Left ventricle myocardium superior (tissue), 1 donor: ENCODE measurements at places on chromosomes 3 and 15. TPM values are rescaled to one million over a fixed set of nuclear protein-coding genes. Genes with fewer than 3 reads are reported as not detected.

DNA sequence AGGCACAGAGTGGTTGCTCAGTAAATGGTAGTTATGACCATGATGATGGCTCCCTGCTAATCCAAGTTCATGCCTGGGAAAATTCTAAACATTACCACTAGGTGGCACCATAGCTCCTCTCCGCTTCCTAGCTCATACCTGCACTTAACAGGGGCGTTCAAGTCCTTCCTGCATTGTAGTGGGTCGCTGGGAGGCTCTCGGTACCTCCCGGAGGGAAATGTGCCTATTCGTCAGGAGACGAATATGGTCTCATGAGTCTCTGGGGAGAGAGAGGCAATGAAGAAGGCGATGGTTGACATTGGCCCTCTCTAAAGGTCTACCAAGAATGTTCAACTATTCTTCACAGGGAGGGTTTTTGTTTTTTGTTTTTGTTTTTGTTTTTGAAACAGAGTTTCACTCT is 10.9 kb downstream of the MESP1 start:
- no peak for DNase-seq

DNA sequence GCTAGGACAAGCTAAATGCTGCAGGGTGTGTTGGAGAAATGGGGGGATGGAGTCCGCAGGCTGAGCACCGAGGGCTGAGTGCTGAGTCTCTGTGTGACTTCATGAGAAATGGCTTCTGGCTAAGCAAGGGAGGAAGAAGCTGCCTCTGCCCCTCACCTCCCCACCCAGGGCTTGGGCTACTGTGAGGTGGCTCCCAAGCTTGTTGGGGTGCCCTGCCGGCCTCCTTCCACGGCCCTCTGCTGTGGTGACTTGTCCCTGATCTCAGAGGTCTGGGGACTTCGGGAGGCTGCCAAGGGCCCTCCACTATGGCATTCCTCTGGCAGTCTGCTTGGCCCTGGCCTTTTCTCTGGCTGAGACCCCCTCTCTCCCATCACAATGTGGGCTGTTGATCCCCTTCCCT is 30.1 kb upstream of the RAD18 start:
- no peak for DNase-seq

- peak; percentile 74 for DNase-seq
Measured at GRCh38 chr3:16512435-16513140, 911 bp downstream of the RFTN1 start.

- no peak for DNase-seq
Measured at GRCh38 chr3:5441401-5441800, 253.9 kb downstream of the EDEM1 start.

DNA sequence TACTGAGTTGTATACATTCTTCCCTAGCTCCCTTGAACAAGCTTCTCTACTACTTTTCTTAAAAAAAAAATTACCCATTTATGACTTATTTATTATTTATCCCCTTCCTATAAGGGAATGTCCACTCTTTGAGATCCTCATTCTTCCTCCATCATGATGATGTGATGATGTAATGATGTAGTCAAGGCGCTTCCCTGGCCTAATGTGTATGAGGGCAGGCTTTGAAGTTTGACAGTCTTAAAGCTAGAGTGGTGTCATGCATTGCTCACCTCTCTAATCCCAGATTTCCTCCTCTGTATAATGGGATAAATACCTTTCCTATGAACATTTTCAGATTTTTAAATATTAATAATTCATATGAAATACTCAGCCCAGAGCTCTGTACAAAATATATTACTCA is 486.0 kb upstream of the TPRG1 start:
- no peak for DNase-seq

GRCh38 chr3:135349254-135349948 is 554.3 kb downstream of the EPHB1 start:
- DNase-seq = no peak

DNA sequence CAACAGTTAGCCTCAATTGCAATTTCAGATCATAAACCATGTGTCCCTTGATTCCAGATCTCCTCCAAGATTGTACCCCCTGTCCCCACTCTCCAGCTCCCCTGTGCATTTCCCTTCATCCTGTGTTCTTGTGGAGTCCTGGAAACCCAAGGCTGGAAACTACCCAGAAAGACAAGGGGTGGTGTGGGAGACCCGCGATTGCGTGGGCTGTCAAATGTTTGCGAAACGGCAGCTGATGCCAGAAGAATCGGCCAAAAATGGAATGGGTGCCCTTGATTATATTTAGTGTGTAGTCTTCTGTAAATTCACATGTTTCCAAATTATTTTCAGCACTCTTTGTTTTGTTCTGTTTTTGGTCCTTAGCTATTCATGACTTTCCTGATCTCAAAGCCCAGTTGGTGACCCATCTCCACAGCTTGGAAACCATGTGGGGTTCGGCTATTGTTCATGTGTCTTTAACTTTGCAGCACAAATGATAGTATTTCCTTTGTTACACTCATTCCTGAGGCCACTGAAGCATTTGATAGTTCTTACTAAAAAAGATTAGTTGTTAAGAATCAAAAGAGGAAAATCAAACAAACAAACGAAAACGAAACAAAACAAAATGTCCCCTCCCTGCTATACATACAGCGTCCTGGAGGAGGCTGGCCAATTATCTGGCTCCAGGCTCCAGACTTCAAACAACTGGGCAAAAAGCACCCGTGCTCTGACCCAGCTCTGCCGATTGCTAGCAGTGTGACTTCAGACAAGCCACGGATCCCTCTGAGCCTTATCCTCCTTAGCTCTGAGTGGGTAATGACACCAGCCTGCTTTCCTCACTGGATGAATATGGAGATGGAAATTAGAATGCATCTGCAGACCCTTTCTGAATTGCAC is 120.9 kb downstream of the CACNA2D3 start:
- DNase-seq = no peak

DNA sequence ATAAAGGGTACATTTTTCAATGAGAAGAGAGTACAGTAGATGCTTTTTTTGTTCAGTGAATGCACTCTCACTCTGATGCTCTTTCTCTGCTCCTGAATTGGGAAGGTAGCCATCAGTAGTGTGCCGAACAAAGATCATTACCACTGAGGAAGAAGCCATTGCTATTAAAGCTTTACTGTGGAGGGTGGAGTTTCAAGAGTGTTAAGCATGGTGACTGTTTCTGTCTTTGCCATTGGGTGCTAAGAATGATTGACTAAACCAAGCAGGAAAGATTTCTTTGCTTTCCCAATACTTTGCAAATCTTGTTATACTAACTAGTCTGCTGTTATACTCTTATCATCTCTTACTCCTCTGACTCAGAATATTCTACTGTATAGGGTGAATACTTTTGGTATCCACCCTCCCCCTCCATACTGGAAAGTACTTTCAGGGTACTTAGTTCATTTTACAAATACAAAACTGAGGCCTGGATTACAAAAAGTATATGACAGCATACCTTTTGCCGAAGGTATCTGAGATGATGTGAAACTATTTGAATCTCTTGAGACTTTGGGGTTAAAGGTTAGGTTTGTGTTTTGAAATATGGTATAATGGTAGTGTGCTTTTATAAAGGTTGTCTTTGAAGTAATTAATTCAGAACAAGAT is 1.7 kb downstream of the RAB11A start:
- no peak for DNase-seq

DNA sequence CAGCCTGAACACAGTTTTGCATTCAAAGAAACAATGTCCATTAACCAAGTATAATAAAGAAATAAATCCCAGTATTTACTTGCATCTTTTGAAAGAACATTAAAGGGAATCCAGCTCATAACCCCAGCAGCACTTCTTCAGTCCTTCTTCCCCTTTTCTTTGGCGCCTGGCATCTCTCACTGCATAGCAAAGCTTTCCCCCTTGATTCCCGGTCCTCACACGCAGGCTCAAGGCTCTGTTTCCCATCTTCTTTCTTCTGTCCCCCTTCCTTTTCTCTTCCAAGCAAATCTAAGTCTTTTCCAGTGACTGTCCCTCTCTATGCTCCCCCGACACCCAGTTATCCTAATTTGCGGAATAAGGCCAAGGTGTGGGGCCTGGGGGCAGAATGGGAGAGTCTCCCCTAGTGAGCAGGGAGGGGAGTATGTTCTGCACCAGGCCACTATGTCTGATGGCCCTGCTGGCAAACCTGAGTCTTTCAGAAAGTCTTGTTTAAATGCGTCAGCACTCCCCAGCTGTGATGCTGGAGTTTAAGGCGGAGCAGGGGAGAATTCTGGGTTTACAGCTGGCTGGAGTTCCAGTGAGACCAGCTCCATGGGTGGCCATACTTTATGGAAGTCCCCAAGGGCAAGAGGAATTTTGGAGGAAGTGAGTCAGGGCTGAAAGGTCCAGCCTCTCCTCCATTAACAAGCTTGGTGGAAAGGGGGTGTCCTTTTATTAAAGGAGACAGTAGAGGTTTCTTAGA is 42.1 kb downstream of the GOLGA6A start:
- peak; percentile 51 for DNase-seq

DNA sequence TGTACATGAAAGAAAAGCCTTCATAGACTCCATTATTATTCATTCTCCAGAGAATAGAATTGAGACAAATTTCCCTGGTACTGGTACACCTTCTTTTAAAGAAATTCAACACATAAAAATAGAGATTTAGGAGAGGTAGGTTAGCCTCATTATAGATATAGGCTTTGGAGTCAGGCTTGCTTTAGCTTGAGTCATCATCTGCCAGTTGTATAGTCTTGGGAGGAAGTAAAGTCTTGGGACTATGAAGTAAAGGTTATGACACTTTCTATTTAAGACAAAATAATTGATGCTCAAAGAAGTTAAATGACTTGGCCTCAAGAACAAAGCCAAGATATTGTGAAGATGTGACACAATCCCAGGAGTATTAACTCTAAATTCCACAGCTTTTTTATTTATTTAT is 4.3 kb downstream of the HRG start:
- DNase-seq = no peak

DNA sequence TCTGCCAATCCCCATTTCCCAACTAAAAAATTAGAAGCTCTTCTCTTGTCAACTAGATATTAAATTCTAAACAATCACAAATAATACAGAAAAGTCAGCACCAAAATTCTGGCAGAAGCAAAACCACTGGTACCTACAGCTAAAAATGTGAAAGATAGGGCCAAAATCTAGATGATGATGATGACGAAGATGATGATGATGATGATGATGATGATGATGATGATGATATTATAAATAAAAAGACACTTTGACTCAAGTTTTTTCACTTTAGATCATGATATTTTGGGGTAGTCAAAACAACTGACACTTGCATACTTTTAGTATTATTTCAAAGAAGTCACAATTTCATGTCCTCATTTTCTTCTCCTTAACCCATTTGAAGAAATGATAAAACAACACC is 470.1 kb upstream of the NR2F2 start:
- no peak for DNase-seq

DNA sequence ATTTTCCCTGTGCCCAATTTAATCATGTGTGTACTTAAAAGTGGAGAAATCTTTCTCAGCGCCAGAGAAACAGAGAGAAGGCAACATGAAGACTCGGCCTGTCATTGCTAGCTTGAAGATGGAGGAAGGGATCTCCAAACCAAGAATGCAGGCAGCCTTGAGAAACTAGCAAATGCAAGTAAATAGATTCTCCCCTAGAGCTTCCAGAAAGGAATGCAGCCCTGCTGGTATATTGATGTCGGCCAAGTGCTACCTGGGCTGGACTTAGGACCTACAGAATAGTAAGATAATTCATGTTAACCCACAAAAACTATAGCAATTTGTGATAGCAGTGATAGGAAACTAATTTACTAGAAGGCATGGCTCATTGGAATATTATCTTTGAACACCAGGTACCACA is 150.9 kb upstream of the ABI3BP start:
- DNase-seq = no peak

DNA sequence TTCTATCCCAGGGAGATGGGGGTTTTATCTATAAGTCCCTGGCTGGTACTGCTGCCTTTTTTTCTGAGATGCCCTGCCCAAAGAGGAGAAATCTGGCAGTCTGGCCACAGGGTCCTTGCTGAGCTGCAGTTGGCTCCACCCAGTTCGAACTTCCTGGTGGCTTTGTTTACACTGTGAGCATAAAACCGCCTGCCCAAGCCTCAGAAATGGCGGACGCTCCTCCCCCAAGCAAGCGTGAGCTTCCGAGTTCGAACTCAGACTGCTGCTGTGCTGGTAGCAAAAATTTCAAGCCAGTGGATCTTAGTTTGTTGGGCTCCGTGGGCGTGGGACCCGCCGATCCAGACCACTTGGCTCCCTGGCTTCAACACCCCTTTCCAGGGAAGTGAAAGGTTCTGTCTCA is 126.8 kb upstream of the SUCLG2 start:
- DNase-seq = no peak

DNA sequence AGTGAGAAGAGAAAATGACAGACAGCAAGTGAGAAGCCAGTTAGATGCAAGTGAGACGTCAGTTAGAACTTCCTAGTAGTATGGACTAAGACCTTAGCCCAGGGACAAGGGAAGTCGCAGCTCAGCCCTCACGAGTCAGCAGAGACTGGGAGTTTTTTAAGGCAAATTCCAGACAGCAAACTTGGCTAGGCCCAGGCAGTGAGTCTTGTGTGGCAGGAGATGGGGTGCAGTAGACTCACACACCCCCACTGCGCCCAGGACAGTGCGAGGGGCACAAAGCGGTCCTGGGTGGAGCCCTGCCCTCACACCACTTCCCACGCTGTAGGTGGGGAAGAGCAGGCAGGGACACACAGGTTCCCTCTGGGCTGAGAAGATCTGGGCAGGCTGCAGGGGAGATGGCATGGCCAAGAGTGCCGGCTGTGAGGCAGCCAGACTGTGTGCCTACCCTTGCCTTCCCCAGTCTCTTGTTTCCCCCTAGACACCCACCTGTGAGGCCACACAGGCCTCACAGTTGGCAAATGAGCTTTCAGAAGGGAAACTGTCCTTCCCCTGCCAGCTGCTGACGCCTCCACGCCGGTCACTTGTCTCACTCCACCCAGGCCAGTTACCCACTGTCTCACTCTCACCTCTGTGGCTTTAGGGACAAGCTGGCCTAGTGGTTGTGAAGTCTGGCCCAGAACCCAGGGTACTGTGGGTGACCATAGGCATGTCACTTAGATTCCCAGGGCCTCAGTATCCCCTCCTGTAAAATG is 13.7 kb upstream of the PRKCD start:
- no peak for DNase-seq

DNA sequence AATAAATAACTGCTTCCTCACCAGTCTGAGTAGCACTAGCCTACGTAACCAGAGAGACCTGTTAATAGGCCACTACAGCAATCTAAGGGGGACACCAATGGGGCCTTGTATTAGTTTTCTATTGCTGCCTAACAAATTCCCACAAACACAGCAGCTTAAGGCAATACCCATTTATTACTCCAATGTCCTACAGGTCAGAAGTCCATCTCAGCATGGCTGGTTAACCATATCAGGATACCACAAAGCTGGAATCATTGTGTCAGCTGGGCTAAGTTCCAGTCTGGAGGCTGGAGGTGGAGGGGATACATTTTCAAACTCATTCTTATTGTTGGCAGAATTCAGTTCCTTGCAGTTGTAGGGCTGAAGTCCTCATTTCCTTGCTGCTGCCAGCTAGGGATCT is 331.9 kb downstream of the ULK4 start:
- no peak for DNase-seq

GRCh38 chr15:97463696-97464095 is 496.8 kb upstream of the ARRDC4 start:
- no peak for DNase-seq

RARB gene
- 22.8 TPM for total RNA-seq

RARRES1 gene
- 14.6 TPM for total RNA-seq

HTR3E gene
- total RNA-seq = not detected

CAV3 gene
- total RNA-seq = 28.2 TPM

COLQ gene
- total RNA-seq = 0.99 TPM

ROPN1 gene
- total RNA-seq = not detected

NPAP1 gene
- total RNA-seq = not detected

IGSF11 gene
- total RNA-seq = 1.6 TPM

INSYN1 gene
- 168 TPM for total RNA-seq
